ENCODE measurements at places on chromosomes 1 and 21.

GRCh38 chr1:55331351-55331750 lies 116.2 kb upstream of the USP24 start:
- DNase-seq, result no peak

GRCh38 chr1:97803026-97803425 lies 117.8 kb downstream of the DPYD start:
- no peak for DNase-seq

DNA sequence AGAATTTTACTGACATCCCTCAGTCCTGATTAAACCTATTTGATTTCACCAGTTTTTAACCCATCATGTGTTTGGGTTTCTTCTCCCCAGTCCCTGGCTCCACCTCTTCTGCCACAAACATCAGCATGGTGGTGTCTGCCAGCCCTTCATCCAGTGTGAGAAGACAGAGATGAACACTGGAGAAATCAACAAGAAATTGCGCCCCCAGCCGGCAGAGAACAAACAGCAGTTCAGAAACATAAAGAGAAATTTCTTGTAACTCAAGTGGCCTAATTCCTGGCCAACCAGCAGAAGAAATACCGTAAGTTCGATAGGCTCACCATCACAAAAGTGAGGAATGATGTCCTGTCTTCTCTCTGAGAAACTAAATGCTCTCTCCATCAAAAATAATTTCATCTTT lies 18.3 kb downstream of the S100A11 start:
- DNase-seq, result no peak

GRCh38 chr21:14989359-14989758 lies 75.4 kb downstream of the NRIP1 start:
- DNase-seq, result no peak

GRCh38 chr1:187157552-187157951 lies 328.8 kb downstream of the PLA2G4A start:
- no peak for DNase-seq

- DNase-seq, result no peak
Observed at GRCh38 chr1:181353526-181353925, 129.8 kb upstream of the CACNA1E start.

DNA sequence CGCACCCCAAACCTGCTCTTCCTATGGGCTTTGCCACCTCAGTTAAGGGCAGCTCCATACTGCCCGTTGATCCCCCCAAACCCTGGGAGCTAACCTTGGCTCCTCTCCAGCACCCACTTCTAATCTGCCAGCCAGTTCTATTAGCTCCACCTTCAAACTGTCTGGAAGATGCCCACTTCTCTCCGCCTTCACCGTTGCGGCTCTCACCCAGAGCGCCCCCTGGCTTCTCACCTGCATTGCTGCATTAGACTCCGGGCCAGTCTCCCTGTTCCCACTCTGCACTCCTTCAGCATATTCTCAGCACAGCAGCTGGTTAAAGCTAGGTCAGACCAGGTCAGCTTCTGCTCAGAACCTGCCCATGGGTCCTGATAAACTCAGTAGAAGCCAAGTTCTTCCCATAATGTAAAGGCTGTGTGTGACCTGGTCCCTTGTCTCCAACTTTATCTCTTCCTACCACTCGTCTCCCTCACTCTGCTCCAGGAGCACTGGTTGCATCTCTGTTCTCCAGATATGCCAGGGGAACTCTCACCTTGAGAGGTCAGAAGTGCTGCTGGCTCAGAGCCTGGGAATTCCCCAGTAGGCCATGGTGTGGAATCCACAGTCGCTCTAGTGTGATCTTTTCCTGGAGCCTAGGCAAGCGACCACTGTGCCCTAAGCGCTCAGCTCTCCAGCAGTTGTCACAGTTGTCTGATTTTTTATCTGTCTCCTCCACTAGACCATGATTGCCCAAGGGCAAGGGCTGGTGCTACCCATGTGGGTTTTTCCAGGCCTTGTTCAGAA lies 150.3 kb downstream of the HMGB4 start:
- no peak for DNase-seq

DNA sequence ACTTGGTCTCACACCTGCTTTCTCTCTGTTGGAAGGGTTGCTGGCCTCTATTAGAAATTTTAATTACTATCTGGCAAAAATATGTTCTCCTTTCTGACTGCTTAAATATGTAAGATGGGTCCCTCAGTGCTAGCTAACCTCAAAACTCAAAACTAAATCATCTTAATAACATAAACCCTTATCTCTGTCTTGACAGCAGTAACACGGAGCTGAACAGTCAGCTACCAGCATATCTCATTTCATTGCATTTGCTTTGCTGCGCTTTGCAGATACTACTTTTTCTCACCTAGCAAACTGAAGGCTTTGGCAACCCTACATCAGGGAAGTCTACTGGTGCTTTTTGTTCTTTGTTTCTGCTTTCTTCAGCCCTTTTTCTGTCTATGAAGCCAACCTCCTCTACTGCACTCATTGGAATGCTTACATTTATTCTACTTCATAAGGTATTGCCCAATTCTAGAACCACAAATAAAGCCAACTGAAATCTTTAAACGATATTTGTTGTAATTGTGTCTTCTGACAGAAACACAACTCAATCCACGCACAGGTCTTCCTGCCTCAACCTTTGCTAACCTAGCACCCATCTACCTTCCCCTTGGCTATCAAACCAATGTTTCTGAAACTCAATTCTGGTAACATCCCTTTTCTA lies 95.6 kb downstream of the RERE start:
- DNase-seq, result no peak

GRCh38 chr1:220544901-220545303 lies 17.0 kb downstream of the MARK1 start:
- no peak for DNase-seq

GRCh38 chr1:41537251-41537650 lies 52.8 kb upstream of the EDN2 start:
- no peak for DNase-seq

- DNase-seq, result no peak
Observed at GRCh38 chr1:184935920-184936798, 38.1 kb downstream of the NIBAN1 start.

Data from cerebellar nuclear complex (tissue), 1 donor.